ENCODE measurements at places on chromosomes 3 and 15. TPM values are rescaled to one million over a fixed set of nuclear protein-coding genes. Genes with fewer than 3 reads are reported as not detected.
A peak's percentile ranks its signal among the peaks of the same experiment; 100 is the strongest.

The SUCLG2 gene
- polyA plus RNA-seq = 77.7 TPM

The ALDH1A3 gene
- 37.3 TPM for polyA plus RNA-seq

The C3orf20 gene
- polyA plus RNA-seq = 0.07 TPM

The WDR72 gene
- 0.12 TPM for polyA plus RNA-seq

The XCR1 gene
- polyA plus RNA-seq = 1.1 TPM

The CCDC191 gene
- polyA plus RNA-seq = 8.8 TPM

The HRH1 gene
- polyA plus RNA-seq = 1.6 TPM

The LRTM1 gene
- 0.49 TPM for polyA plus RNA-seq

The IL17RB gene
- 14.7 TPM for polyA plus RNA-seq

The TRIM71 gene
- not detected for polyA plus RNA-seq

- DNase-seq = no peak
Observed at GRCh38 chr3:79516795-79517194, 251.0 kb downstream of the ROBO1 start.

DNA sequence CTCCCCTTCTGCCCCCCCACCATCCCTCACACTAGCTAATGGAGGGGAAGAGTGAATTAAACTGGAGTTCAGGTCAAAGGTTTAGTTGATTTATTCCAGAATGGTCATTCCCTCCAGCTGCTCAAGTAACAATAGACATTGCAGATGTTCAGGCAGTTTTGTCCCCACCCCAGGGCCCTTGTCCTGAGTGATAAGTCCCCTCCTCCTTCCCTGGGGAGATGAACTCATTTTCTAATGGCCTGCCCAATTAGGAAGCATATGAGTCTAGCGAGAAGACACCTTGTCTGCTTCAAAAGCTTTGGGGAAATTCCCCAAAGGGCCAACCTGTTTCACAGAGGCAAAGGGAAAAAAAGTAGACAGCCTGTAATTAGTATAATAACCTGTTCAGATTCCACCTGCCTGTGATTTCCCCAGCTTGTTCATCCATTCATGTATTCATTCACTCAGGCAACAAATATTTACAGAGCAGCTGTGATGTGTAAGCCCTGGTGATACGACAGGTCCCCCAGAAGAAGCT, 165.3 kb downstream of the SHQ1 start:
- DNase-seq = peak; percentile 10

GRCh38 chr3:10804183-10804648, 11.8 kb upstream of the SLC6A11 start:
- no peak for DNase-seq

DNA sequence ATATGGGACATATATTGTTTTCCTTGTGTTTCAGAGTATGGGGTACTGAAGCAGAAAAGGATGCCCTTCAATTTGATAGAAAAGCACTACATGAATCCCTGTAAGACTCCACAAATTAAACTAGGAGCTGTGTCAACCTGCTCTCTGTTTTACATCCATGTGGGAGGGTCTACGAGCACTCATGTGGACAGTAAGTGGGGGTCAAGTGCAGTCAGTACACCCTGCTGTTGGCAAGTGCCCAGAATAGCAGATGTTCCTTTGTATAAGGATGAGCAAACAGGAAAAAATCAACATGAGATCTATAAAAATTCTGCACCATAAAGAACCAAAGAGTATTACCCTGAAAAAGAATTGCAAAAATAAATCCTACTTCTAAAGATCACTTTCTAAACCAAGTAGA, 659.9 kb downstream of the SI start:
- DNase-seq = peak; percentile 12

DNA sequence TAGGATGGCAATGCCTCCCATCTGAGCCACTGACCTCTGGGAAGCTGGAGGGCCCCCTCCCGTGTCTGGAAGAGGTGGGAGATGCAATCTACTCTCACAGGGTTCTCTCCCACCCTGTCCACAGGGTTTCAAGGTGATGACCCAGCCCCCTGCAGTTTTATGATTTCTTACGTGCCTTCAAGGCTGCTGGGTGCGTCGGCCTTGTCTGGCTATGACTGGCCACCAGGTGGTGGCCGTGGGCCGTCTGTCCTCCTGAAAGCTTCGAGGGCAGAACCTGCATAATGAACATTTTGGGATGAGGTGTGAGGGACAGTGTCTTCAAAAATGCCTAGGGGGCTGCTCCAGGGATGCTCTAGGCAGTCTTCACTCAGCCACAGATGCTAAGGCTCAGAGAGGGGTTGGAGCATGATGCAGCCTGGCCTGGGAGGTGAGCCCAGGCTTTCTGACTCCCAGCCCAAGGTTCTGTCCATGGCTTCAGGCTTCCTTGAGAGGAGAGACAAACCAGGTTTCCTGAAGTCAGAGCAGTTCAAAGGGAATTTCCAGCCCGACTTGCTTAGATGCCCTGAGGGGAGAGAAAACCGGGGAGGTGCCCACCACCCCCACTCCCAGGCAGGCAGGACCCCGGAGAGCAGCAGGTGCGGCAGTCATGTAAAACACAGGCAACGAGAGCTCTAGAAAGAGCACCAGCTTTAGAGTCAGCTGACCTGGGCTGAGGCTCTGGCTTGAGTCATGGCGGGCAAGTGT, 18.7 kb downstream of the ISG20 start:
- DNase-seq = peak; percentile 47

DNA sequence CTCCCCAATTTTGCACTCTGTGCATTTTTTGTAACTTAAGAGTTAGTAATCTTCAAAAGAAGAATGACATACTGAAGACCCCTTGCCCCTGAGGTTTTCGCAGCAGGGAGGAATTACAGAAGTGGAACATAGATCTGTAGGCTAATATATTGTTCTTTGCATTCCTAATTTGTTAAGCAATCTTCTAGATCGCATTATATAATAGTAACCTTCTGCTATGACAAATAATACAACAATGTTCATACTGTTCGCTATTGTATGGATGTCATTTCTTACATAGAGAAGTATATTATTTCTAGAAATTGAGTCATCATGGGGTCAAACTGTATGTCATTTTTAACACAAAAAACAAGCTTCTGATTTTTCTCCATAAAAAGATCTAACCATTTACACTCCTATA, 95.8 kb upstream of the TGFBR2 start:
- no peak for DNase-seq

- no peak for DNase-seq
Observed at GRCh38 chr3:22939349-22939748, 263.8 kb upstream of the UBE2E2 start.

DNA sequence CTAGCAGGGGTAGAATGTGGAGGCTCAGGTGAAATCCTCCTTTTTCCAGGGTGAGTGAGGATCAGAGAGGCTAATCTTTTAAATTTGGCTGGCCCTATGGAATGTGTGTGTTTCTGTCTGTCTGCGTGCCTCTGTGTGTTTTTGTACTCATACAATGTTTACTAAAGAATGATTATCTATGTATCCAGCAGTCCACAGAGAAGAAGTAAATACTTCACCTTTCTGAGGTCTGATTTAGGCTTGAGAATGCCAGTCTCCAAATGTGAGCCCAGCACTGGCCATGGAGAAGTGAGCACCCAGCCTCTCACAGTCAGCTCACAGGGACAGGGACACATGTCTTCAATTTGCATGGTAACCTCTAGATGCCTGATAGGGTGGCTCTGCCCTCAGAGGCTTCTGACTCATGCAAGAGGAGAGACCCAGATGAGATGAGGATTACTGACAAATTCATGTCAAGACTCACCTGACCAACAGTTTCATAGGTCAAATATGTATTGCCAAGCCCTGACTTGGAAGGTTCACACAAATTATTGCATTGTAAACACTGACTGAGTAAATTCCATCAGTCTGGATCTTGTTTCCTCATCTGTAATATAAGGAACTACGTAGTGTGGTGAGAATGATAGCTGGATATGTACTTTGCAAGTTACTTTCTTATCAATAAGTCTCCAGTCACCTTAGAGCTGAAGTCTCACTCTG, 31.0 kb downstream of the ENTPD3 start:
- DNase-seq = peak; percentile 63

DNA sequence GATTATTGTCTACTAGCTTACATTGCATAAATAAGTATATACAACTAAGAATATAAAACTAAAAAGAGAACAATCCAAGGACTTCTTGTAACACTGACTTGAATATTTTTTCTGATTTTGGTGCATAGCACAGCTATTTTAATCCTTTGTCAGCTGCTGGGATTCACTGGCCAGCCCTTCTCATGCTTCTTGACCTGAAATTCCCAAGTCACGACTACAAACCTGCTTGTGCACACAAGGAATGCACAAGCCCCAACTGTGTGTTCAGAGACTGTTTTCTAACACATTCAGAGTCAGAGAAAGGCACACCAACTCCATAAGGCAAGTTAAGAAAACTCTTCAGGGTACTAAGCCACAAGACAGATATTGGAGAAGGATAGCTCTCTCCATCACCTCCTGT, 80.9 kb downstream of the TNIK start:
- DNase-seq = no peak

- DNase-seq = no peak
Observed at GRCh38 chr3:46915297-46915822, 37.8 kb downstream of the PTH1R start.

GRCh38 chr15:64438653-64439447, 21.5 kb upstream of the ZNF609 start:
- DNase-seq = no peak

- DNase-seq = peak; percentile 29
Observed at GRCh38 chr15:41870689-41871081, 23.2 kb downstream of the SPTBN5 start.

- DNase-seq = no peak
Observed at GRCh38 chr3:69276884-69277283, 109.0 kb downstream of the FRMD4B start.

DNA sequence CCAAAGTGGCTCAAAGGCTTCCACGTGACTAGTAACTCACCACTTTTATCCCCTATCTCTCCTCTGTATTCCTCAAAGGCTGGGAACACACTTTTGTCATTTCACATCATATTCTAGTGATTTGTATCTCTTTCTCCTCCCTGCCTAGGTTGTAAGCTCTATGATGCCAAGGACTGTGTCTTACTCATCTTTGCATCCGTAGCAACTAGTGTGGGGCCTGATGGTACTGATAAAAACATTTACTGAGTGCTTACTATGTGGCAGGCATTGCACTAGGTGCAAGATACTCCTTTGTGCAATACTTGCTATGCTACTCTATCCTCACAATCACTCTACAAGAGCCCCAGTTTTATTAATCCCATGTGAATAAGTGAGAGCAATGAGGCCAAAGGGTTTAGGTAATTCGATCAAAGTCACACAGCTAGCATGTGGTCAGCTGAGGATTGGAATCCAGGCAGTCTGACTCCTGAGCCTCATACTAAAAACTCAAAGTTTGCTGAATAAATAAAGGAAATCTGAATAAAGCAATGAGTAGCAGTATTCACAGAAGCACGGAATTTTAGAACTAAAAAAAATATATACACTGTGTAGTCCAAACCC, 342.6 kb upstream of the ICE2 start:
- DNase-seq = no peak

GRCh38 chr3:65936908-65937638, 101.6 kb downstream of the MAGI1 start:
- peak; percentile 28 for DNase-seq

Measured in small intestine (tissue), 16 donors.